ENCODE measurements at places on chromosomes 13 and 19. TPM values are rescaled to one million over a fixed set of nuclear protein-coding genes. Genes with fewer than 3 reads are reported as not detected.

Gene LILRA1
- not detected for total RNA-seq

Gene SYDE1
- total RNA-seq, result 31.7 TPM

Gene PEX11G
- 6.2 TPM for total RNA-seq

DNA sequence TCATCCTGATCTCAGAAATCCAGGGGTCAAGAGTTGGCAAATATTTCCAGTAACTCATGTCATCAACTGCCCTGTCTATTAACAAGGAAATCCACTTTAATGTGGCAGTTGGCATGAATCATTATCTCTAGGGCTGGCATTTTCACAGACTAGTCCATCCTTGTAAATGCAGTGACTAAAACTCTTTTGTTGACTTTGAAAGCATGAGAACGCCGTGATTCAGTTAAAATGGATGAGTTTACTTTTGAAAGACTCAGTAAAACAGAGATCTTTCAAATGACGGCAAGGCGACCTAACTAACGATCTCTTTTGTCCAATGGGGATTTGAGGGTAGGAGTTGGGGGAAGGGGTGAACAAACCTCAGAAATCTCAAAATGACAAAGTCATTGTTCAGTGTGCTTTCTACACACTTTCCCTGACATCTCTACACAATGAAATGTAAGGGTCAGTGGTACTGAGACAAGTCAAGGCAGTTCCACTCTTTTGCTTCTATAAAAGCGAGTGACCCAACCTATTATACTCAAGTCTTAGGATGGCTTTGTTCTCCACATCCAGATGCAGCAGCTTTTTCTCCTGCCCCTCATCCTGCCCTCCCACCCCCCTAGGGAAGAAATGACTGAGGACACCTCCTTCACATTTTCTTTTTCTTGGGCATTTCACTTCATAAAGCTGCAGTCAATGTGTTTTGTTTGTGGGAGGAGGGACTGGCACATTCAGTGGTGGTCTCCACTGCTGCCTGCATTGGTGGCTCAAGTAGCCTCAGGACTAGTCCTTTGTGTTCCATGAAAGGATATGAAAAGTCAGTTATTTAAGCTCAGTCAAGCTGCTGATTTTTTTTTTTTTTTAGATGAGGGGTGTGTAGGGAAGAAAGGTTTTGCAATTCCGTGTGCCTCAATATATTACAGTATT lies 200.5 kb downstream of the ABCC4 start:
- DNase-seq, result peak; percentile 9

GRCh38 chr13:72437458-72437857 lies 290.0 kb downstream of the MZT1 start:
- DNase-seq, result peak; percentile 36

GRCh38 chr13:113776231-113777125 lies 17.5 kb downstream of the TMEM255B start:
- no peak for DNase-seq

- no peak for DNase-seq
Observed at GRCh38 chr19:2734589-2735288, 5.1 kb downstream of the SLC39A3 start.

DNA sequence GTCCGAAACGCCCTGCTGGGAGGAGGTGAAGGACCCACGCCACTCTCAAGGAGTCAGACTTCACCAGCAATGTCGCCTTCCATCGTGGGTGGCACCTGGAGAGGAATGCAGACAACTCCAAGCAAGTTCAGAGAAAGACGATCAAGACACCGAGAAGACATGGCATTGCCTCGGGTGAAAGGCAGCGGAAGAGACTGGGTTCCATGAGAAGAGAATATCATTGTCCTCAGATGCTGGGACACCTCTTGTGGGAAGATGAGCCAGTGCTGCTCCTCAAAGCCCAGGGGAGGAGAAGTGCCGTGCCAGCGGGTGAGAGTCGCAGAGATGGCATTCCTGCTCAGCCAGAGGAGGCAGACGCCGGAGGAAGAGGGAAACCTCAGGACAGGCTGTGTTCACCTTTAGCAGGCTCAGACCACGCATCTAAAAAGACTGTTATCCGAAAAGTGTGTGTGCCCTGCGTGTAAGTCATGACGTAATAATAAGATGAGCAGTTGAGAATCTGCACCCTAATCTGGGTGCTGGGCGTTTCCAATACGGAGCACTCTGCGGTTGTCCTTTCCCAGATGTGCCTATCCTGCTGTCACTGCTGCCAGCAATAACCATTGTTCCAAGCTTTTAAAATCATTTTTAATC lies 144.6 kb upstream of the SPACA7 start:
- no peak for DNase-seq

GRCh38 chr13:44903574-44903985 lies 85.7 kb downstream of the NUFIP1 start:
- no peak for DNase-seq

DNA sequence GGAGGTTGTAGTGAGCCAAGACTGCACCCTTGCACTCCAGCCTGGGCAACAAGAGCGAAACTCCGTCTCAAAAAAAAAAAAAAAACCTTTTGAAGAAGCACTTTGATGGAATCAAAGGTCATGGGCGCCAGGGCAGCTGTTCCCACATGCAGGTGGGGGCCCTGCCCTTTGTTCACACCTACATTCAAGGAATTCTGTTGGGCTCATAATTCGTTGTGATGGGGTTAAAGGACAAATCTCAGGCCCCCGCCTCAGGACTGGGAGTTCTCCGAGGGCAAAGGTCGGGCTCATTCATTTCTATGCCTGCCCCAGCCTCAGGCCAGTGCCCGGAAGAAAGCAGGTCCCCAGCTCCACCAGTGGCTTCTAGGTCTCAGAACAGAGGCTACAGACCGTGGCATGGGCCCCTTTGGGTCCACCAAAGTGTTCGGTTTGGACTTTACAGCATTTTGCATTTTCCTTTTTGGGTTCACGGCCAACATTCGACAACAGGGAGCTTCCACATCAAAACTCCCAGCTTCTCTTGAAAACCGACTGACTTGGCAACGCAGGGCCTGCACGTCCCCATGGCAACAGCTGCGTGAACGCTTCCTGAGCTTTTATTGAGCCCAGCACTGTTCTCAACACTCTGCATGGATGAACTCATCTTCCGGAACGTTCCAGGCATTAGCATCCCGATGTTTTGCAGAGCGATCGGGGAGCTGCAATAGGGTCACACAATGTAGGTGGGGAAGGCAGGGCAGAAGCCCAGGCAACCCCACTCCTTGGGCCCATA lies 10.1 kb upstream of the GTF2F1 start:
- DNase-seq, result no peak

DNA sequence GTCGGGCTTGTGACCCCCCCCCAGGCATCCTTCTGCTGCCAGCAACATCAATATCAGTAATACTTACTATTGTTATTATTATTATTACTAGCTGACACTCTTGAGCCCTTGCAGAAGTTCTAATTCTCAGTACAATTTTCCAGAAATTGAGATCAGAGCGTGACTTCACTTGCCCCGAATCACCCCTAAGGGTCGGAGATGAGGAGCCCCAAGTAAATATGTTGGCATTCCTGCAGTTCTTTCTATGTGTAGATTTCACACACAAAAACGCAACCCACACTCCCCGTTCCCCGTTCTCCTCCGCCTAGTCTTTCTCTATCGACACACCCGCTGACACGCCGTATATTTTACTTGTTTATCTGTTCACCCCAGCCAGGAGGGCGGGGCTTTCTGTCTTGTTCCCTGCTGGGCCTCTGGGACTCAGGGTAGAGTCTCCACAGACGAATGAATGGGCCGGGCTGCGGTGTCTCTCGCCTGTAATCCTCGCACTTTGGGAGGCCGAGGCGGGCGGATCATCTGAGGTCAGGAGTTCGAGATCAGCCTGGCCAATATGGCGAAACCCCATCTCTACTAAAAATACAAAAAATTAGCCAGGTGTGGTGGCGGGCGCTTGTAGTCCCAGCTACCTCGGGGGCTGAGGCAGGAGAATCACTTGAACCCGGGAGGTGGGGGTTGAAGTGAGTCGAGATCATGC lies 14.7 kb downstream of the TLE5 start:
- DNase-seq, result no peak

- no peak for DNase-seq
Observed at GRCh38 chr13:73993661-73994060, 140.5 kb downstream of the KLF12 start.

Data from epithelial cell of proximal tubule (primary cell).